ENCODE measurements at places on chromosomes 6 and 20.

DNA sequence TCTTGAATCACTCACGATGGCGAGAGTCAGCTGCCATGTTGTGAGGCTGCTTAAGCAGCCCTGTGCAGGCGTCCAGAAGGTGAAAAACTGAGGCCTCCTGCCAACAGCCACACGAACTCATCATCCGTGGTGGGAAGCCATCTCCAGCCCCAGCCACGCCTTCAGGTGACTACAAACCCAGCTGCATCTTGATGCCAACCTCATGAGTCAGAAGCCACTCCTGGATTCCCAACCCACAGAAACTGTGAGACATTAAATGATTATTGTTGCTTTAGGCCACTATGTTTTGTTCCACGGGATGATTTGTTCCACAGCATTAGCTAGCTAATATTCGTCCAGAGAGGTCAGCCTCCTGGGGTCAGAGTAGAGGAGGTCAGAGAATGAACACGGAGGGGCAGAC is 80.5 kb downstream of the SNX5 start:
- DNase-seq, result no peak

- DNase-seq, result no peak
These were observed 60.5 kb upstream of the SLC22A23 start for GRCh38 chr6:3517350-3517749.

DNA sequence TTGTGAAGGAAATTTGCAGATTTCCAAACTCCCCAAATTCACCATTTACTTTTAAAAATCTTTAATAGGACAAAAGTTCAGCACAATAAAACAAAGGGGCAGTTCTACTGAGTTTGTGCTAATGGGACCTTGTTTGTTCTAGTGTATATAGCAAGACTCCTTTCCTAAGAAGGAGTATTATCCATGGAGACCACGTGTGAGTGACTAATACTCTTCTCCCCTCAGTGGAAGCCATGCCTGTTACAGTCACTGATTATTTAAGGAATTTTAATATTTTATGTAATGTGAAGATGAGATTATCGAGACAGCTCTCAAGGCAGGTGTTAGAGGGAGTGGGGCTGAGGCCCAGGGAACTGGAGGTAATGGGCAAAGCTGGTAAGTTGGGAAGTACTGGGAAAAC is 16.4 kb upstream of the QKI start:
- DNase-seq, result no peak

GRCh38 chr6:155968921-155969320 is 513.3 kb upstream of the NOX3 start:
- no peak for DNase-seq

DNA sequence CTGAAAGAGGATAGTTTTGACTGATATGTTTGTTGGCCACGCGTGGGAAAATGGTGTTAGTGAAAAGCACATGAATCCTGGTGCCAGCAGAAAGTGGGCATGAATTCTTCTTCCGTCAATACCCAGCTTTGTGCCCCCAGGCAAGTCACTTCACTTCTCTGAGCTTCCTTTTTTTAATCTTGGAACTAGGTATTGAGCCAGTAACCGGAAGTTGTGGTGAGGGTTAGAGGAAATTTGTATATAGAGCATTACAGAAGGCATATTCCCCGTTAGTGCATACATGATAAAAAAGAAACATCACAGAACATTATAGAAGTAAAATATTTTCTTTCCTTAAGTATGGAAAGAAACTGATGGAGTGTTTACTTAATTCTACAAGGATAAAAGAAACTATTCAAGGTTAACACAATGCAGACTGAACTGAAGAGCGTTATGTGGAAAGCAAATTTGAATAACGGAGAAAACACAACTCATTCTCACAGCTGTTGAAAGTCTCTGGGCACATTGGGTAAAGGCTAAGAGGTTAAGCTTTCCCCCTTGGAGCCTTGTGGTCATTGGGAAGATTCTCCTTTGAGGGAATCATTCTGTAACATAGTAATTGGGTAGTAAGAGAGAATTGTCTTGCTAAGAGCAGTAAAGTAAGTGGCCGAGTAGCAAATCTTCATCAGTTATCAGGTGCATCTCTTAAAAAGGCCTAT is 223.1 kb downstream of the BCAS1 start:
- DNase-seq, result no peak

DNA sequence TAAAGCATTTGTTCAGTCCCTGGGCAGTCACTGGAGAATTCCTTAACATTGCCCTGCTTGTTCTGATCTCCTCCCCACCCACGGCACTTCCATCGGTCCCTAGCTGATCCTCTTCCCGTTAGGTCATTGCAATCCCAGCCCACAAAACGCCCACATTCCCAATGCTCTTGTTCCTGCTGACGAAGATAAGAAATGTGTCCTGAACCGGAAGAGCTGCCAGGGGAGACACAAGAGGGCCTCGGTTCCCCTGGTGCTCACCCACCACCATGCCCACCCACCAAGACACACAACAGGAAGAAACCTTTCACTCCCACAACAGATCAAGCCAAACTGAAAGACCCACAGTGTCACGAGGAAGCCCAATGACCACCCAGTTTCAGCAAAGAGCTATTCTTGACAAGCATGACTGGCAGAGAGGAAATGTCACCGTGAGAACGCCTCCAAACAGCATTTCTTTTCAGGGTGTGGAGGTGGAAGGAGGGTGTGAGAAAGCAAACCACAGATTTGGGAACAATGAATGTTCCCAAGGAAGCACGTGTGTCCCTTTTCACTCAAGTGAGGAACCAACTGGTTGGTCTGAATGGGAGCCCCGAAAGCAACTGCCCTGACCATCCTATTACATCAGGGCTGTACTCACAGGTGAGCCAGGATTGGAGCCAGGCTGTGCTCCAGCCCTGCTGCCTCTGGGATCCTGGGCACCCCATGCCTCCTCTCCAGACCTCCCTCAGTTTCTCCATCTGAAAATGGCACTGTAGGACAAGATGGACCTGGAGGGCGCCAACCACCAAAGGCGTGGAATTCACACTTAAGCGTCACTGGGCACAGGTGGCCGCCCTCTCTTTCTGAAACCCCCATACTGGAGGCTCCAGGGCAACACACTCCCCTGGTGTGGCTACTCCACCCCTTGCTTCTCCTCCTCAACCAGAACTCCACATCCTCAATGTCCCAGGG is 97.5 kb downstream of the ZMYND8 start:
- DNase-seq, result no peak

DNA sequence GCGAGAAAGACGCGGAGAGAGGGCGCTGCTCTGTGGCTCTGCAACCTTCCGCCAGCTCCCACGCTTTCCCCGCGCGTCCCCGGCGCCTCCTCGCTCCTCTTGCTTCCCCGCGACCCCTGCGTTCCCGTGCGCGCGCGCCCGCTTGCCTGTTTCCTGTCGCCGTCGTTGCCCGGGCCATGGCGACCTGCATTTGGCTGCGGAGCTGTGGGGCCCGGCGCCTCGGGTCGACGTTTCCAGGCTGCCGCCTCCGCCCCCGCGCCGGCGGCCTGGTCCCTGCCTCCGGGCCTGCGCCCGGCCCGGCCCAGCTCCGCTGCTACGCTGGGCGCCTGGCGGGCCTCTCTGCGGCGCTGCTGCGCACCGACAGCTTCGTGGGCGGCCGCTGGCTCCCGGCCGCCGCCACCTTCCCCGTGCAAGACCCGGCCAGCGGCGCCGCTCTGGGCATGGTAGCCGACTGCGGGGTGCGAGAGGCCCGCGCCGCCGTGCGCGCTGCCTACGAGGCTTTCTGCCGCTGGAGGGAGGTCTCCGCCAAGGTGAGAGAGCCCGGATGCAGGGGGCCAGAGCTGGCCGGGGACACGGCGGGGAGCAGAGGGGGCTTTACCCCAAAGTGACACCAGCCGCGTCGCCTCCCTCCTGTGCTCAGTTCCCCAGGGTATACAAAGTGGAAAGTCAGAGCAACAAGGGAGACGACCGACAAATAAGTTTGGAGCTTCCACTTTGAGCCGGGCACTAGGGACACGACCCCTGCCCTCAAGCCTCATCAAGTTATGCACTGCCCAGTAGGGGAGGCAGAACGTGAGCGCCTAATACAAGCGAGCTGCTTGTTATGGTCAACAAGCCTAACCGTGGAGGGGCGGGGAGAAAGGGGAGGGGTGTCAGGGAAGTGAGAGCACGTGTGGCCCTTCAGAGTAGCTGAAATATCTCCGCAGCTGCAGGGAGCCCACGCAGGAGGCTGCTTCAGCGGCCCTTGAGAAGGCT is at the start of gene ALDH5A1:
Gene ALDH5A1, plus strand, starts transcription at position 149 of the 975 bp plus-strand sequence. Its CDS starts 28 bp downstream, at position 177.
- DNase-seq, result peak; percentile 76

Measured in stimulated activated CD8-positive, alpha-beta memory T cell treated with anti-CD3 and anti-CD28 coated beads, Interleukin-12 subunit alpha, Interleukin-12 subunit beta, amount 100 ng/mL, for 4 hours (primary cell).